B cell (primary cell): ENCODE measurements at places on chromosomes 6 and 20.

DNA sequence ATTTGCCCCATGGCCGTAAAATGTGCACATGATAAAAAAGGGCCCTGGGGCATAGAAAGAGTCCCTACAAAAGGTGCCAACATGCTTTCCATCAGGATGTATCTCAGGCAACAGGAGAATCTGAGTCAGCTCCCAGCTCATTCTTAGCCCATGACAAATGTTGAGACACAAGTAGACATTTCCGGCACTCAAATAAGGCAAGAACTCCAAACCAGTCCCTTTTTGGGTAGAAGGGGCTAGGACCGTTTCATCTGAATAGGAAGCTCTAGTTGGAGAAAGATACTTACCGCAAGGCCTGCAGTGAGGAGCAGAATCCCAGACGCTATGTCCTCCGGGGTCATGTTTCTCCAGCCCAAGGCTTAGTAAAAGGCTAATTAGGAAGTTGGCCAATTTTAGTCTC is 261.0 kb upstream of the RIN2 start:
- H3K4me3 ChIP-seq = no peak overlapping the region
- H3K27me3 ChIP-seq = no peaks in the 10 kb centered on the region
- H3K27ac ChIP-seq = no peak overlapping the region
- no peaks in the 10 kb centered on the region for H3K4me1 ChIP-seq
- H3K36me3 ChIP-seq = no peaks in the 10 kb centered on the region
- no peak for DNase-seq

DNA sequence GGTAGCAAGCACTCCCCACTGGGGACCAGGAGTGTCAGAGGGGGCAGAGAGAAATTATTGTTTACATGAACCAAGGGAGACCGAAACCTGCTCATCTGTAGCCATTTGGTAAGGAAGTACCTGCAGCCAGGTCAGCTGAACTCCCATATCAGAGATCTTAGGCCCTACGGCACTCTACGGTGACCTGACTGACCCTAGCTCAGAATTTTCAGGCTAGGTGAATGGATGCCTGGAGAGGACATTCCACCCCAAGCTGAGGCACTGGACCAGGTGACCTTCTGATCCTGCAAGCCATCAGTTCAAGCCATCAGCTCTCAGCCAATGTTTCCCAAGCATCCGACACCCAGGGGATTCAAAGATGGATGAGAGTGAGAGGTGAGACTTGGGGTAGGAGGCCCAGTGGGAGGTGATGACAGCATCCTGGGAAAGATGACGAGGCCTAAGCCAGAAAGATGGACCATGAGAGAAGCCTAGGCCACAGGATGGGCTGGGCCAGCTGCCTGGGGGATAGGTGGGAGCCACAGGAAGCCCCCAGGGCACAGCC is 2.8 kb downstream of the ANGPT4 start:
- H3K4me3 ChIP-seq = no peak overlapping the region
- no peaks in the 10 kb centered on the region for H3K4me1 ChIP-seq
- H3K27me3 ChIP-seq = peaks cover 11% of the 10 kb centered on the region
- no peak for DNase-seq

DNA sequence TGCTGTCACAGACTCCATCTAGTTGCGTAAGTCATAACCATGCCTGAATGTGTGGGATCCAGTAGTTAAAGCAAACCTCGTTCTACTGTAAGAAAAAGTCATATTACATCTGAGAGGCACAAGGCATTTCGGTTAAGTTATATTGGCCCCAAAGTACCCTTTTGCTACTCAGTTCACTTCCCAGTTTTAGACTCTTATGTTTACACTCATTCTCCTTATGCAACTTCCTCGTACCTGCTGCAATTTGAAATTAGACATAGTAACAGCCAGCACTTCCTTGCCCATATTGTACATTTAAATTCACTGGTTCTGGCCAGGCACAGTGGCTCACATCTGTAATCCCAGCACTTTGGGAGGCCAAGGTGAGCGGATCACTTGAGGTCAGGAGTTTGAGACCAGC is 37.0 kb downstream of the PEX7 start:
- H3K4me1 ChIP-seq = no peaks in the 10 kb centered on the region
- H3K4me3 ChIP-seq = no peak overlapping the region
- DNase-seq = no peak
- H3K36me3 ChIP-seq = no peaks in the 10 kb centered on the region
- H3K27me3 ChIP-seq = no peaks in the 10 kb centered on the region

- H3K27me3 ChIP-seq = no peaks in the 10 kb centered on the region
- H3K4me1 ChIP-seq = no peaks in the 10 kb centered on the region
- H3K27ac ChIP-seq = no peak overlapping the region
- no peak for DNase-seq
- no peak overlapping the region for H3K4me3 ChIP-seq
- no peaks in the 10 kb centered on the region for H3K36me3 ChIP-seq
Observed at GRCh38 chr20:17210983-17211382, 15.9 kb upstream of the PCSK2 start.

DNA sequence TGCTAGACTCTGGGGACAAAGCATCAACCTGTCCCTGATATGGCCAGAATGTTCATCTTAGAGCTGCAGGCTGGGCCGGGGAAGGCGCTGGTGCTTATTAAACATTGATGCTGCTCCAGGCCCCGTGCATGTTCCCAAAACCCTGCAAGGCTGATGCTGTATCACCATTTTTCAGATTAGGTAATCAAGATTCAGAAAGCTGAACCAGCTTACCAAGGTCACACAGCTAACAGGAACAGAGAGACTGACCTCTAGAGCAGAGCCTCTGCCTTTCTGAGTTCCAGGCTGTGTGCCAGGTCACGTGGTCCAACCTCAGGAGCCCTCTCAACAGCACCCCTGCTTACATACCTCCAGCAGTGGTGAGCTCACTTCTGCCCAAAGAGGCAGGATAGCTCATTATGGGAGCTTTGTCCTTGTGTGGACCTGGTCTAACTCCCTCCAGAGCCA is 16.1 kb upstream of the VSTM2L start:
- H3K4me3 ChIP-seq = no peak overlapping the region
- H3K27me3 ChIP-seq = no peaks in the 10 kb centered on the region
- DNase-seq = no peak
- no peaks in the 10 kb centered on the region for H3K36me3 ChIP-seq
